ENCODE measurements at places on chromosomes 1 and 21.
A peak's percentile ranks its signal among the peaks of the same experiment; 100 is the strongest.

DNA sequence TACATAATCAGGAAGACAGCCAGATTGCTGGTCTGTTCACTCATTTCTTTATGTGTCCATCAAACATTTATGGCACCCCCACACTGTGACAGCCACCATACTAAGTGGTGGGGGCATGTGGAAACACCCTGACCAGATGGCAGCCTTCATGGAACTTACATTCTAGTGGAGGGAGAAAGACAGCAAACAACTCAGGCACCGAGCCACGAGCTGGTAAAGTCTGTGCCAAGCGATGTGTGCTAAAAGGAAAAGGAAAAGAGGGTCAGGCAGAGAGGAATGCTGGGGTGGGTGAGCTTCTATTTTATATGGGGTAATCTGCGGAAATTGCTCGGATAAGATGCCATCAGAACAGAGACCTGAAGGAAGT lies 33.2 kb upstream of the CD2 start:
- DNase-seq, result no peak

GRCh38 chr1:94017155-94017829 lies 103.7 kb downstream of the ABCA4 start:
- no peak for DNase-seq

- no peak for DNase-seq
These were observed 101.6 kb downstream of the DMRTB1 start for GRCh38 chr1:53560581-53561502.

- DNase-seq, result no peak
These were observed 330.7 kb downstream of the SMYD3 start for GRCh38 chr1:246176126-246177024.

DNA sequence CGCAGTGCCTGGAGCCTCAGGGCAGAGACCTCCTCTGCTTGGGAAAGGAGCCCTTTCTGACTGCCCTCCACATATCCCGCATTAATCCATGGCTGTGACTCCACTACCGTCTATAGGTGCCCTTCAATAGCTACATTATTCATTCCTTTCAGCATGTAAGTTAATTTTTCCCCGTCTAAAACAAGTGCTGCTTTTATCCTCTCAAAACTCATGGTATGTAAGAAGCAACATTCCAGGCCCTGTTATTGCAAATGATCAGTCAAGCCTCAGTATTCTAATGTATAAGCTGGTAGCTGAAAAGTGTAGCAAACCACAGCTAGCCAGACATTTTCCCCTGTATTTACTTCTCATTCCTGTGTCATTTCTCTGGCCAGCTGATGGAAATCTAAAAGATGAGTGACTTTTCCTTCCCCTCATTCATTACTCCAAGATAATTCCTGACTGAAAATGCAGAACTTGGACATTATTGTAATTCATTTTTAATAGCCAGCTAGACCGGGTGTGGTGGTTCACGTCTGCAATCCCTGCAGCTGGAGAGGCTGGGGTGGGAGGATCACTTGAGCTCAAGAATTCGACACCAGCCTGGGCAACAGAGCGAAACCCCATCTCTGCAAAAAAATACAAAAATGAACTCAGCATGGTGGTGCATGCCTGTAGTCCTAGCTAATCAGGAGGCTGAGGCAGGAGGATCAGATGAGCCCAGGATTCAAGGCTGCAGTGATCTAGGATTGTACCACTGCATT lies 88.5 kb upstream of the SOD1 start:
- no peak for DNase-seq

- DNase-seq, result no peak
These were observed at the start of gene LHX4 for GRCh38 chr1:180229483-180230415. LHX4 (plus strand) TSS chr1:180230264; CDS start chr1:180230530, 266 bp downstream.

- no peak for DNase-seq
These were observed 34.0 kb upstream of the ADGRL4 start for GRCh38 chr1:79040424-79041082.

DNA sequence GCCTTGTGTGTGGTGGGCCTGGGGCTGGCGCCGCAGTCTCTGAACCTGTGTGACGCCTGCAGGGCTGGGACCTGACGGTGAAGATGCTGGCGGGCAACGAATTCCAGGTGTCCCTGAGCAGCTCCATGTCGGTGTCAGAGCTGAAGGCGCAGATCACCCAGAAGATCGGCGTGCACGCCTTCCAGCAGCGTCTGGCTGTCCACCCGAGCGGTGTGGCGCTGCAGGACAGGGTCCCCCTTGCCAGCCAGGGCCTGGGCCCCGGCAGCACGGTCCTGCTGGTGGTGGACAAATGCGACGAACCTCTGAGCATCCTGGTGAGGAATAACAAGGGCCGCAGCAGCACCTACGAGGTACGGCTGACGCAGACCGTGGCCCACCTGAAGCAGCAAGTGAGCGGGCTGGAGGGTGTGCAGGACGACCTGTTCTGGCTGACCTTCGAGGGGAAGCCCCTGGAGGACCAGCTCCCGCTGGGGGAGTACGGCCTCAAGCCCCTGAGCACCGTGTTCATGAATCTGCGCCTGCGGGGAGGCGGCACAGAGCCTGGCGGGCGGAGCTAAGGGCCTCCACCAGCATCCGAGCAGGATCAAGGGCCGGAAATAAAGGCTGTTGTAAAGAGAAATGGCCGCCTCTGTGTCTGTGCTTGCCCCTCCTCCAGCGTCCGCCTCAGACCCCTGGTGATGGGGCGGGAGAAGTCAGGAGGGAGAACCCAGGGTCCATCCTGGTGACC lies 788 bp downstream of the ISG15 start:
- DNase-seq, result no peak

DNA sequence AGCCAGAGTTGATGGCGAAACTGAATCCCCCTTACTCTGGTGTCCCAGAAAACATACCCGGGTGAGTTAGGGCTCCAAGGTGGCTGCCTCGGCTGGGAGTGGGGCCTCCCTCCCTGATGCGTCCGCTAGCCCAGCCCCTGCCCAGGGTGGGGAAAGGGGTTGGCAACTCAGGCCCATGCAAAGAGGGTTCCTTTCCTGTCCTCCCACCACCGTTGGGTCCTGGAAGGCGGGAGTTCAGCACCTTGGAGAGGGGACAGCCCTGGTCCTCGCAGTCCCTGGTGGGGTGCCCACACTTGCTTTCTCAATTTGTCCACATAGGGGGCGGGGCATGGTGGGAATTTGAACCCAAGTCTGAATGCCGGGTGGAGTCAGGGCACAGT lies 6.1 kb downstream of the SRM start:
- peak; percentile 19 for DNase-seq

GRCh38 chr1:218718977-218719376 lies 373.8 kb downstream of the TGFB2 start:
- DNase-seq, result no peak

DNA sequence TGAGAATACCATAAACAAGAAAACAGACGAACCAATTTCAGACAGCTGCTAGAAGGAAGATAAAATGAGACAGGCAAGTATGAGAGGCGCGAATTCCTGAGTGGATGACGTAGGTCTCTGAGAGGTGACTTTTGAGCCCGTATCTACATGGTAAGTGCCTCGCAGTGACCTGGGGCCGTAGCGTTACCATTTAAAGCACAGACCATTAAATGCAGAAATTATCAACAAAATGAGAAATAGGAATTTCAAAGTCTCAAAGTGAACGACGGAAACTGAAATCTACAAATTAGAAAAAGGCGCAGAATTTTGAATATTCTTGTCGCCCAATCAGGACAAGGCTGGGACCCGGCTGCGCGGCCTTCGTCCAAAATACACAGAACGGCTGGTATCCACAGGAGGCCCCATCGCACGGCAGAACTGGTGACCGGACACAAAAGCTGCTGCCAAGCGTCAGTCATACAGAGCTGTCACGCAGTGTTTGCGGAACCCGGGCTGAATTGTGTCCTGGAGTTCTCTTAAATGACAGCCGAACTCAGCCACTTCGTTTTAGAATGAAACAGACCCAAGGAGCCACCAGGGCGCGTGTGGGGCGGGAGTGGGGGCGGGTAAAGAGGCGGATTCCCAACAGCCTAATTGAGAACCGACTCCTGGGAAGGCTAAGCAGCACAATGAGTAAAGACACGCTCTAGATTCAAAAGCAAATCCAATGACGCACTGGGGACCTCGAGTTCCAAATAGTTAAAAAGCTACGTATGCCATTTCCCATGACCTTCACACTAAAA lies 13.8 kb upstream of the BOLA1 start:
- DNase-seq, result peak; percentile 87

DNA sequence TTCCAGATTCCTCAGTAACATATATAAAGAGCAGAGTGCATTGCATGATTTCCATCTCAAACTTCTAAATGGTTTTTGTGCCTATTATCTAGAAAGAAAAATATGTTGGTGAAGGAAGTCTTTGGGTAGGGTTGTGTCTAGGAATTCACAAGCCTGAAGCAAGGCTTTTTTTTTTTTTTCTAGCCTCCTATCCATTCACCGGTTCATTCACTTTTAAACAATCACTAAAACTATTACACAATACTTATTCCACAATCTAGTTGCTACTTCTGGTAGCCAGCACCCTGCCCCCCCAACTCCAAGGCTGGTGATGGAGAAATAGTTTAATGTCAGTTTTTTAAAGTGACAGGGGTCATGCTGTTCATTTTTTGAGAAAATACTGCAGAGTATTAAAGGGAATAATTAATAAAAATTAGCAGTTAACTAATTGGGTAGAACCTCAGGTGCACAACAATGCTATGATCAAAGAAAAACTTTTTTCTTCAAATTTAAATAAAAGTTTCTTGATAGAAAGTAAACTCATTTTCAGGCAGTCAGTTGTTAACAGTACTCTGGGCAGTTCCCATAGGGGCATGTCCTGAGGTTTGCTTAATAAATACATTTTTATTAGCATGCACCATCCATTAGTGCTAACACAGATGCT lies 10.9 kb downstream of the IRF2BP2 start:
- DNase-seq, result no peak

GRCh38 chr1:53187401-53187800 lies 9.2 kb upstream of the CPT2 start:
- DNase-seq, result no peak

DNA sequence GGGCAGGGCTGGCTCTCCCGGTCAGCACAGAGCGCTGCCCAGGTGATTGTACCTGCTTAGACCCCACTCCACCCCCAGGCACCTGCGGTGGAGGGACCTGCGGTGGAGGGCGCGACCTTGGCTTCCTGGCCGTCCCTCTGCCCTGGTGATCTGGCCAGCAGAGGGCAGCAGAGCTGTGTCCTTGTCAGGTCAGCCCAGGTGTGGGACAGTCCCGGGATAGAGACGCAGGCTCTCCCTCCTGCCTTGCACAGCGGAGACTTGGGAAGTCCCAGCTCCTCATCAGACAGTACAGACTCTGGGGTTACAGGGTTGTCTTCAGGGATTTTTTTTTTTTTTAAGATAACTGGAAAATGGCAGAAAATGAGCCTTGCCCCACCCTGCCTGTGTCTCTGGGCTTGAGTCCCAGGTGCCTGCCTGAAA lies 10.0 kb downstream of the SLX9 start:
- DNase-seq, result peak; percentile 74

DNA sequence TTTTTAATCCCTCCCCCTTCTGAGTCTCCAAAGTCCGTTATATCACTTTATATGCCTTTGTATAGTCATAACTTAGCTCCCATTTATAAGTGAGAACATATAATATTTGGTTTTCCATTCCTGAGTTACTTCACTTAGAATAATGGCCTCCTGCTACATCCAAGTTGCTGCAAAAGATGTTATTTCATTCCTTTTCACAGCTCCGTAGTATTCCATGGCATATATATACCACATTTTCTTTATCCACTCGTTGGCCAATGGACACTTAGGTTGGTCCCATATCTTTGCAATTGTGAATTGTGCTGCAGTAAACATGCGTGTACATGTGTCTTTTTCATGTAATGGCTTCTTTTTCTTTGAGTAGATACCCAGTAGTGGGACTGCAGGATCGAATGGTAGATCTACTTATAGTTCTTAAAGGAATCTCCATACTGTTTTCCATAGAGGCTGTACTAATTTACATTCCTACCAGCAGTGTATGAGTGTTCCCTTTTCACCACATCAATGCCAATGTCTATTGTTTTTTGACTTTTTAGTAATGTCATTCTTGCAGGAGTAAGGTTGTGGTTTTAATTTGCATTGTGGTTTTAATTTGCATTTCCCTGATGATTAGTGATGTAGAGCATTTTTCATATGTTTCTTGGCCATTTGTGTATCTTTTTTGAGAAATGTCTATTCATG lies 12.3 kb downstream of the MAN1C1 start:
- DNase-seq, result no peak

DNA sequence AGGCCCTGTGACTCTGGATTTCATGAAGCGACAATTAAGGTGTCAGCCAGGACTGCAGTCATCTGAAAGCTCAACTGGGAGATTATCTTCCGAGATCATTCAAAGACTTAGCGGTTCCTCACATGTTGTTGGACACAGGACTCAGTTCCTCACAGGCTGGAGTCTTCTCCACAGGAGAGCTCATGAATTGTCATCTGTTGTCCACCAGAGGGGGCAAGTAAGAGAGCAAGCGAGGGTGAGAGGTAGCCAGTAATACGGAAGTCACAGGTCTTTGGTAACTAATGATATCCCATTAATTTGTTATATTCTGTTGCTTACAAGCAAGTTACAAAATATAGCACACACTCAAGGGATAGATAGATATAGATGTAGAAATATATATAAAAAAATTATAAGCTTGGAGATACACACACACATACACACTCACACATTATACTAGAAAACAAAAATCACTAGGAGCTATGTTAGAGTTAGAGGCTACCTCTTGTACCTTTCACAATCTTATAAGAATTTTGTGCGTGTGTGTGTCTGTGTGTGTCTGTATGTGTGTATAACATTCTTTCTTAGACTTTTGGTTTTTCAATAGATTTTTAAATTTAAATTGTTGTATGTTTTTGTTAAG lies 1695.3 kb downstream of the BRINP3 start:
- DNase-seq, result no peak

DNA sequence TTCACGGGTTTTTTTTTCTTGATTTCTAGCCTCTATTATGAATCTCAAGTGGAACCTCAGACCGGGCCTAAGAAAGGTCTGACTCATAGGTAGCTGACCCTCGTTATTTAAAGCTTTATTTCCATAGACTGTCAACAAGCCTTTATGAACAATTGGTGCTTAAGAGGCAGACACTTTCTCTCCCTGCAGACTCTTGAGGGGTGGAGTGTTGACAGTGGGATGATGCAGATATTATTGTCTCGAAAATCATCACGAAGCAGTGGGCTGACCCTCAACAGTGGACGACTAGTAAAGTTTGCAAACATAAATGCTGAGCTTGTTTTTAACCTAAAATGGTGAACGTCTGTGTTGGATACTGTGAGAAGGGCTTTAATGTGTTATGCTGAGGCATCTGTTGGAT lies 1.8 kb downstream of the SFT2D2 start:
- DNase-seq, result no peak

DNA sequence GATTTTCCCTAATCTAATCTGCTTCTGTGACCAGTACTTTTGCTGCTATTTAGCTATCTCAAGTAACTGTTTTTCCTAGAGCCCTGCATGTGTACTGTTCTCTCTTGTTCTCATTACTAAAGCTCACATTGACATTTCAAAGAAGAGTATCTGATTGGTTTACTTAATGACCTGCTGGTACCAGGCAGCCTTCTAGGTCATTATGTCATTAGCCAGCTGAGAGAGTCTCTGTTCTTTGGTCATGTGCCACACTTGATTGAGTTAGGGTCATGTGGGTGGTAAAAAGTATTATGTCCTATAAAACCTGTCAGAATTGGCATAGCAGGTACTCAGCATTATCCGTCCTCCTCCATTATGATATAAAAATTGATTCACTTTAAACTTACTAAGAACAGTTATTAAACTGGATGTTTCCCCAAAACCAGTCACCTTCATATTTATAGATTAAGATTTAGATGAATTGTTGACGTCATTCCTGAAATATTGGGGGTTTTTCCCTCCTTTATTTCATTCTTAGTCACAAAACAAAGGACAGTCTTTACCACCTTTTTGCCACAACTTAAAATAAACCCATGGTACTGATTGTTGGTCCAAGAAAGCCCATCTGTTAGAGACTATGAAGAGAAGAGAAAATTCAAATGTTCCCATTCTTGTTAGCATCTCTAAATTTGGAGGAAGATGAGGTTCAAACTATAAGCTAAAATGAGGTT lies 22.2 kb downstream of the FNDC5 start:
- DNase-seq, result no peak

GRCh38 chr1:25798666-25799351 lies 1.2 kb upstream of the SELENON start:
- DNase-seq, result no peak

Measured in stimulated activated CD4-positive, alpha-beta T cell treated with anti-CD3 and anti-CD28 coated beads, Interleukin-1b, Interleukin-23, amount 100 ng/mL, for 48 hours (primary cell).